ENCODE measurements at places on chromosomes 2 and 18.

DNA sequence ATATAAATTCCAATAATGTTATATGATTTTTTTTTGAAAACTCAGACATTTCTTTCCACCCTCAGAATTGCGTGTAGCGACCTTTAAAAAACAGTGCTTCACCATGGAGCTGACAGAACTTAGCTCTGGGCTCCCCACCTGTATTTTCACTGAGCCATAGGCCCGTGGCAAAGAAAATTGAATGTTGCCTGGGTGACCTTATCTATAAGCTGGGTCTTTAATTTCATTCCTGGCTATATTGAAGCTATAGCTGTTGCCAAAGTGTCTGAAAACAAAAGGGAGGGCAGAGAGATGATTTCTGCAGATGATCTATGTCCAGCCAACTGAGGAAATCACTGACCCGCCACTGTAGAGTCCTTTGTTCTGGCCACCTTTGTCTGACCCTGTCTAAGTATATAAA lies 411.7 kb downstream of the PTPRM start:
- no peak for DNase-seq

- no peak for DNase-seq
These were observed 64.9 kb downstream of the CDH2 start for GRCh38 chr18:28112056-28112470.

- DNase-seq = no peak
These were observed 22.7 kb upstream of the ACMSD start for GRCh38 chr2:134815741-134816140.

GRCh38 chr2:42063431-42064171 lies 15.8 kb downstream of the PKDCC start:
- no peak for DNase-seq

DNA sequence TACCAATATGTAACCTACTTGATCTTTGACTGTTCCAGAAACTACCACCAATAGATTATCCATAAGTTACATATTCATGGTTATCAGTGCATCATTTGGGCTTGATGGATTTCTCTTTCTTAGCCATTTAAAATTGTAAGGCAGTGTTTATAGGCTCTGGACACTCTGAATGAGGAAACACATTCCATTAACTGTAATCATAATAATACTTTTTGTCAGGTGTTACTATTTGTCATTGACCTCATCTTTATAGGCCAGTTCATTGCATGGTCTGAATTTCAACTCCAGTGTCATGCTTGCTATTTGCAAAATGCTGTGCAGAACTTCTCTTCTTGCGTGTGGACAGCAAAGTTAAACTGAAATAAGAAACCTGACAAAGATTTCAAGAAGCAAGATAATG lies 1340.2 kb upstream of the ZEB2 start:
- no peak for DNase-seq

Data from stimulated activated CD8-positive, alpha-beta memory T cell treated with anti-CD3 and anti-CD28 coated beads, Interleukin-2, amount 100 ng/mL, for 1 hour (primary cell).